ENCODE measurements at places on chromosomes 2 and 18.

- DNase-seq, result no peak
Observed at GRCh38 chr2:5121642-5122041, 570.5 kb upstream of the SOX11 start.

DNA sequence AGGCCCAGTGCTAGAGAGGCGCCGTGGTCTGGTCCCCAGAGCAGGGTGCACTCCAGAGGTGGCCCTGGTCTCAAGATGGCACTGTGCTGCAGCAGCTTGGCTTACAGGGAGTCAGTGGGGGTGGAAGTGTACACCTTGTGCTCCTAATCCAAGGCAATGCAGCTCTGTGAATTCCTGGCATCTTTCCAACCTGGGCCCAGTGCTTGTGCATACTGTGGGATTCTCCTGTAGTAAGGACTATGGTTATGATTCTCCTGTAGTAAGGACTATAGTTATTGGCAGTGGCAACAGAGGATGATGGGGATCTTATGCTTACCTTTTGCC, 616.7 kb upstream of the REG3G start:
- DNase-seq, result no peak

DNA sequence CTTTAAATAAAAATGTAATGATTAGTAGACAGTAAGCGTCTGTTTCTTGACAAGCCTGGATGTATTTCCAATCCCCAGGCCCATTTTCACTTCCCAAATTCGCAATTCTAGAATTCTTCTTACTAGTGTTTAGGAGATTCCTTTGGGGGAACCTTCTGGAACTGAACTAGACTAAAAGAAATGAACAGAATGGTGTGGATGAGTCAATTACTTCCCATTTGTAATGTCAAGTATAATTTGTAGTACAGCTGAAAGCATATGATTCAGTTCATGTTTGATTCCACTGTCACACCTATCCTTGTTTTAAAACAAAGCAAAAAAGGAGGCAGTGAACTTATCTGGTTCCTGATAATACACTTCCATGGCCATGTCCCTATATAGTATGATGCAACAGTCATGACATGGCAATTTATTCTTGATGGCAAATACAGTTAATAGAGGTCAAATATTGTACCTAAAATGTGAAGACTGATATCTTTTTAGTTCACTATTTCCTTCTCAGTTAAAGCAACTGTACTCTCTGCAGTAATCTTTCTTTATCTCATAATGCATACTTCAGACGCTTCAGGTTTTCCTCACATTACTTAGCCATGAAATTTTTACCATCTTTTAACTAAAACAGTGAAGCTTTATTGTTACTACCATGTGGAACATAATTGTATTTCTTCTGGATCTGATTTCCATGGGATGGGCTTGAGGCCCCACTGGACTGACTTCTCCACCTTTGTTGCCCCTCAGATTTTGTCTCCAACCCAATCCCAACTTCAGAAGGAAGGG, 2.0 kb downstream of the IDH1 start:
- no peak for DNase-seq

DNA sequence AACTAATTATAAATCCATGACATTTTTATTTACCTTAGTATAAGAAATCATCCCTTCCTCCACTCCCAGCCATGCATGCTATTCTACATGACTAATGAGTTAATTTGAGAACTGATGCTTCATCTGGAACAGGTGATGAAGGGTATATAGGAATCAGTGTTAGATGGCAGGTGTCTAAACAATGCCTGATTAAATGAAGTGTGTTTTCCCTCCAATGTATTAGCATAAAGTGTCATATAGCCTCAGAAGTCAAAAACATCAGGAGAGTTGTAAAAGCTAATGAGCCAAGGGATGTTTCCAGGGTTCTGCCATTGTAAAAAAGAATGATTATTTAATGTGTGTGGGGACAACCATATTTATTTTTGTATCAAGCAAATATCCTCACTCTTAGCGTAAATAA, 913.8 kb downstream of the DCC start:
- DNase-seq, result no peak

DNA sequence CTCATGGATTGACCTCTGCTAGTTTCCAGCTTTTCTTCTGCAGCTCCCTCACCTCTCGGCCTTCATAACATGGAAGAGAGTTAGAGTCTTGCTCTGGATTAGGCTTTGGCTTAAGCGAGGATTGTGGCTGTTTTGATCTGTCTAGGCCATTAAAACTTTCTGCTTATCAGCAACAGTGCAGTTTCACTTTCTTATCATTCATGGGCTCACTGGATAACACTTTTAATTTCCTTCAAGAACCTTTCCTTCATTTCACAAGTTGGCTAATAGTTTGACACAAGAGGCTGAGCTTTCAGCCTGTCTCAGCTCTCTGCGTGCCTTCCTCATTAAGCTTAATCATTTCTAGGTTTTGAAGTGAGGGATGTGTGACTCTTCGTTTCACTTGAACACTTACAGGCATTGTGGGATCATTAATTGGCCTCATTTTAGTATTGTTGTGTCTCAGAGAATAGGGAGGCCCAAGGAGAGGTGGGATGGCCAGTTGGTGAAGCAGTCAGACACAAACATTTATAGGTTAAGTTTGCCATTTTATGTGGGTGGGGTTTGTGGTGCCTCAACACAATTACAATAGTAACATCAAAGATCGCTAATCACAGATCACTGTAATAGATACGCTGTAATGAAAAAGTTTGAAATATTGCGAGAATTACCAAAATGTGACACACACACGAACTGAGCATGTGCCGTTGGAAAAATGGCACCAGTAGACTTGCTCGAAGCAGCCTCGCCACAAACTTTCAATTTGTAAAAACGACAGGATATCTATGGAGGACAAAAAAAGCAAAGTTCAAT, 129.3 kb downstream of the ZNF236 start:
- DNase-seq, result no peak

DNA sequence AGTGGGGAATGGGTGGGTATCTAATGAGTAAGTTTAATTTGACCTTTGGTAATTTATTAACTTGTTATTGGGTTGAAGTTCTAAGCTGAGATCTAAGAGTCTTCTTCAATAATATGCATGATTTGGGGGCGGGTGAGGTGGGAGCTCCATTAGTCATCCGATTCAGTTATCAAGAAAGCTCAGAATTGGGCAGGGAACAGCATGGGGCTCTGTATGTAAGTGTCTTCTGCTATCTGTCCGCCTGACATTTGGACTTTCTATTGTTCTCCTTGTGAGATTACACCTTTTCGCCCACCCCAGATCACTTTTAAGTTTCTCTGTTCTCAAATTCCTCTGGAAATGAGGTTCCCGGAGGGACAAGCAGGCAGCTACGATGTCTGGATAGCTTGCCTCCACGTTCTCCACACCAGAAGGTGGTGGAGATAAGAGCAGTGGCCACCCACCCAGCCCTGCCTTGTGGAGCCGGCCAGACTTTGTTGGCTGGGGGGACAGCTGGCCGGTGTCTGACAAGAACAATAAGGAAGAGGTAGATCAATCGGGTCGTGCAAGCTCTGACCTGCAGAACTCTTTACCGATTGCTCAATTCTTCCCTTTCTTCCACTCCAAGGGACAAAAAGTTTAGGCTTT, 75.5 kb upstream of the GATA6 start:
- no peak for DNase-seq

DNA sequence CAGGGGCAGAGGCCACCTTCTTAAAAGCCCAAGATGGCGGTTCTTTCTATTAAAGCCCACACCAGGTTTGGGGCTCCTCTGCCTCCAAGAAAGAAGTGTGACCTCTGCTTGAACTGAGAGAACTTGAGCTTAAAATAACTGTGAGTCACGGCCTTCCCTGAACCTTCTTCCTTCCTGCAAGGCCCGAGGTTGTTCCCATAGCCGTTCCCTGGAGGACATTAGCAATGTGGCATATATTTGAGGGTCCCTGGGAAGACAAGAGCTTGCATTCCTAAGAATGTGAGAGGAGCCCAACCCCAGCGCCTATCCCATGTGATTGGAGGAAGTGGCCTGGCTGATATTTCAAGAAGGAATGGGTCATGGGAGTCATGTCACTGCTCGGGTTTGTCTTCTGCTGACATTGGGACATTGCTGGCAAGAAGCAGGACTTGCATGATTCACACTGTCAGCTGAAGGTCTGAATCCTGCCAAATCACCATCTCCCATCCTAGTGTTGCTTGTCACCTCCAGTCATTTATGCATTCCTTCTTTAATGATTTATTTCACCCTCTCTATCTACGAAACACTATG, 168.1 kb downstream of the TRIB2 start:
- no peak for DNase-seq

GRCh38 chr2:177419274-177419673, 26.7 kb downstream of the AGPS start:
- no peak for DNase-seq

- no peak for DNase-seq
Observed at GRCh38 chr2:95372216-95372829, 30.2 kb upstream of the FAHD2A start.

GRCh38 chr2:183952741-183953140, 645.6 kb upstream of the ZNF804A start:
- DNase-seq, result no peak

DNA sequence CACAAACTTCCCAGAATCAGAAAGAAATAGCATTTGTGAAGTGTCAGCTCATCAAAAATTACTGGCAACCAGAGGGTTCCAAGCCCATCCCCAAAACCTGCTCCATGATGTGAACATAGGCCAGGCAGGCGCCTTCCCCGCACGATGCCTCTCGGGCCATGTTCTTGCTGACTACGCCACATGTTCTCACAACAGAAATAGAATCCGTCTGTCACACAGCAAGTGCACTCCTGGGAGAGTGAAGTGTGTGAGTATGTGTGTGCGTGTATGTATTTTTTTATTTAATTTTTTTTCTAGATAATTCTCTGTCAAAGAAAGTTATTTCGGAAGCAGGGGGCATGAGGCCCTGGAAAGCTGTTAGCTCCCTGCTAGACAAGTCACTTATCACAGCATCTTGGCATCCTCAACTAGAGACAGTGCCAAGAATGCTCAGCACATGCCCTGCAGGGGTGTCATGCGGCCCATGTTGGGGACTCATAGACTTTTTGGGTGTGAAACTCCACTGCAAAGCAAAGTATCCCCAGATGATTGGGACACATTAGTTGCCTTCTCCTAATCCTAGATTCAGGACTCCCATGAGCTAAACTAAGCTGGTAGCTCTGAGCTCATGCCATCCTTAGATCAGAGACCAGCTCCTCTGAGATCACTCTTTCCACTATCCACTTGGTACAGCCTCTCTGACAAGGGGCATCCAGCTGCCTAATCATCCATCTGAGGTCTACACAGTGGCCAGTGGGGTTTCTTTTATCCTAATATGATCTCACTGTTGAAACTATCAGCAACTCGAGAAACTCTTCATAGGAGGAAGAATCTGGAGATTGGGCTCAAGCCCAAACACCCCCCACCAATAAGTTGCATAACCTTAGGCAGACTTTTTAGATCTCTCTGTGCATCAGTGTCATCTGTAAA, 53.2 kb upstream of the CYRIA start:
- DNase-seq, result no peak

GRCh38 chr18:58058720-58059119, 14.7 kb downstream of the NEDD4L start:
- DNase-seq, result no peak

DNA sequence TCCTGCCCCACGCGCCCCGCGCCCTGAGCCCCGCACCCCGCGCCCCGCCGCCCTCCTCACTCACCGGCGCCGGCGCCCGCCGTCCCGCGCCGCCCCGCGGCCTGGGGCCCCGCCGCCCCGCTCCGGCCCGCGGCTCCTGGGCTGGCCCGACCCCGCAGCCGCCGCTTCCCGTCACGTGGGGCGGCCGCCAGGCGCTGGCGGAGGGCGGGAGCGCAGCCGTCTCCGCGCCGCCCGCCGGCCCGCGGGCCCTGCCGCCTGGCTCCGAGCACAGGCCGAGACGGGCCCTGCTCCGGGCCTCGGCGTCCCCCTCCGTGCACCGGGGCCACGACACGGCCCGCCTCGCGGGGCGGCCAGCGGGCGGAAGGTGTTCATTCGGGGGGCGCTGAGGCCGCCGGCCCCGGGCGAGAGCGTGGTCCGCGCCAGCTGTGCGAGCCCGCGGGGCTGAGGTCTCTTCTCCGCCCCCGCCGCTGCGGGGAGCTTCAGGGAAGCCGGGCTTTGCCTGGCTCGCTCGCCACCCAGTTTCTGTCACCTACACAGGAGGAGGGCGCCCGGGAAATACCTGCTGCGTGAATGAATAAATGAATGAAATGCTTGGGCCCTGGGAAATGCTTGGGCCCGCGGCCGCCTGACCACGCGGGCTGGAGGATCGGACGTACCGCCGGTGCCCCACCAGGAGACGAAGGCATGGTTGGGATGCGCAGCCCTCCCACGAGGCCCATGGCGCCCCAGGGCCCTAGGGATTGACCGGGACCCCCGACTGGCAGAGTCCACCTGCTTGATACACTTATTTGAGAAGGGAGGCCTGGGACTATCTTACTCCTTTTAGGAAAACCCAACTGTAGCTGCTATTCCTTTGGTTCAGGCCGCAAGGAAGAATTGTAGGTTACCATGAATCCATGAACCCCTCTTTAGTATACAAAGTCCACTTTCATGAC, at the start of gene TGFBRAP1:
Gene TGFBRAP1, minus strand, starts transcription at position 175 of the 935 bp plus-strand sequence. CDS start 21,434 bp downstream, outside the sequence.
- peak; percentile 39 for DNase-seq

DNA sequence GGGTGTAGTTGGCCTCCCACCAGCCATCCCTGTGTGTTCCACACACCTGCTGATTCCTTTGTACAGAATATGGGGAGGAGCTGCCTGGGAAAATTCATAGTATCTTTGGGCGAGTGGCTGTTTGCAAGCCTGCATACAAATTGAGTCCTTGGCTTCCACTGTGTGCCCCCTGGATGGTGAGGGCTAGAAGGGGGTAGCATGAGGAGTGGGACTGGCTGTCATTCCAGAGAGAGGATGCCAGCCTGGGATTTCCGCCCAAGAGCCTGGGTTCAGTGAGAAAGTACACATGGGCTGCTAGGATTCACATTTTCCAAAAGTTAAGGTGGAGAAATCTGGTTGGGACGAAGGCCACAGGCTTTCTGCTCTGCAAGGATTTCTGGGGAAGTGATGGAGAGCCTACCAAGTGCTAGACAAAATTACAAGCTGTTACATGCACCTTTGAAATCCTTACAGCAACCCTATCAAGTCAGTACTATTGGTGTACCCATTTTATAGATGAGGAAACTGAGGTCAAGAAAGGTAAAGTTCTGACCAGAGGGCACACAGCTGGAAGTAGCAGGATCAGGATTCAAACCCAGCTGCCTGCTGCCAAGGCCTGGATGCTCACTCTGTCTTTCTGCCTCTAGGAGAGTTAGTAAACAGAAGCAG, 606 bp upstream of the TOGARAM2 start:
- DNase-seq, result no peak

DNA sequence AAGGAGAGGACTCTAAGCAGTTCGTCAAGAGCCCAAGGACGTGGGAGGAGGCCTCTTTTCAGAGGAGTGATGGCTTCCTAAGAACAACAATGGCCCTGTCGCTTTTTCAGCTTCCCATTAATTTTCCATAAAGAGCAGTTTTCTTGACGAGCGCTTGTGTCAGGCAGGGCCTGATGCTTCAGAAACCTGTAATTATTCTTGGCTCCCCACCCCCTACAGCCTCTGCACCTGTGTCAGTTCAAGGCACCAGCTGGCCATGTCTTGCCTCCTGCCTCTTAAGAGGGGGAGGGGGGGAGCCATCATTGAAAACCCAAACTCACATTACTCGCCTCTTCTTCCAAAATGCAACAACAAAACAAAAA, 32.3 kb downstream of the KLF7 start:
- DNase-seq, result no peak

DNA sequence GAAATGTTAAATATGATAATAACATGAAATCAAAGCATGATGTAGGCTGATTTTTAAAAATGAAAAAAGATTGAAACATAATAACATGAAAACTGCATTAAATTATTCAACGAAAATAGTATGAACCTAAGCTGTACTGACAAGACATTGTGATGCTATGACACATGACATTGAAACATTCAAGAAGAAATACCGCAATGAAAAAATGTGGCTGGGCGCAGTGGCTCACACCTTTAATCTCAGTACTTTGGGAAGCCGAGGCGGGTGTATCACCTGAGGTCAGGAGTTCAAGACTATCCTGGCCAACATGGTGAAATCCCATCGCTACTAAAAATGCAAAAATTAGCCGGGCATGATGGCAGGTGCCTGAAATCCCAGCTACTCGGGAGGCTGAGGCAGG, 14.6 kb downstream of the CXCR1 start:
- DNase-seq, result no peak

Measured in CD4-positive, alpha-beta T cell treated with Interleukin-2 at 100 ng/mL for 4 hours (primary cell).